ENCODE measurements at places on chromosomes 7 and 10. TPM values are rescaled to one million over a fixed set of nuclear protein-coding genes. Genes with fewer than 3 reads are reported as not detected.
A peak's percentile ranks its signal among the peaks of the same experiment; 100 is the strongest.

DNA sequence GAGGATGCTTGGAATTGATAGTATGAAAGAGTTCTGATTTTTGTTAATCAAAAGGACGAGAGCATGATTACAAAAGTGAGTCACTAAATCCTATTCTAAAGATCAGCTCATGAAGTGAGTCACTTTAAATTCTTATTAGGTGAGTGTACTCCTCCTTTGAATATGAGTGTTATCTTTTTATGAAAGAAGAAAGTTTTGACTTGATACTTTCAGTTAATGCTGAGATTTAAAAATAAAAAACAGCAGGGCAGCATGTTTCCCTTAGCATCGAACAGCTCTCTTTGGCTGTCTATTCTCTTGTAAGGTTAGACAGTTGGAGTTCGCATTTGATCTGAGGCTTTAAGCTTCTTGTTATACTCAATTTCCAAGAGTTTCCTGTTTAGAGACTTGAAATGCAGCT lies 222.0 kb downstream of the TWIST1 start:
- no peak for DNase-seq

- DNase-seq, result no peak
Measured at GRCh38 chr7:7639847-7640220, 718 bp upstream of the UMAD1 start.

DNA sequence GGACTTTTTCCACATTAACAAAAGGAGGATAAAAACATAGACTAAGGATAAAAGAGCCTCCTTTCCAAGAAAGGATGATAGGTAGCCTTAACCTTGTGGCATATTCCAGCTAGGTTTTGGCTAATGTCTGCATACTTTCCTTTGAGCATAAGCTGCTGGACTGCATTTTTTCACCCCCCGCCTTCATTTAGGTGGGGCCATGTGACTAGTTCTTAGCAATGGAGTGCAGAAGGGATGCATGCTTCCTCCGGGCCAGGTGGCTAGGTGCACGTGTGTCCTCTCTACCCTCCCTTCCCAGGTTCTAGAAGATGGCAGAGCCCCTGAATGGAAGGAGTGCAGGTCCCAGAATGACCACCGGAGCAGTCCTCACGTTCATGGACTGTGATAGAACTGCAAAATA lies 59.8 kb downstream of the BPGM start:
- DNase-seq, result no peak

GRCh38 chr10:114719311-114719710 lies 61.2 kb upstream of the ABLIM1 start:
- DNase-seq, result peak; percentile 89

The ENO4 gene
- total RNA-seq, result not detected
